Aortic smooth muscle cell (primary cell): ENCODE measurements at places on chromosomes 1 and 21. TPM values are rescaled to one million over a fixed set of nuclear protein-coding genes. Genes with fewer than 3 reads are reported as not detected.

Gene RAB25
- not detected in 2 replicates for total RNA-seq

Gene ACTL8
- not detected in 2 replicates for total RNA-seq

Gene FAM151A
- total RNA-seq = not detected in 2 replicates

Gene FRRS1
- 37.1 and 39.4 TPM in 2 replicates for total RNA-seq

Gene ANKRD34A
- 0.40 and 0.62 TPM in 2 replicates for total RNA-seq

Gene ASPM
- 24.3 and 32.5 TPM in 2 replicates for total RNA-seq

Gene ANGPTL7
- total RNA-seq = not detected in 2 replicates

Gene GOLT1A
- not detected in 2 replicates for total RNA-seq

Gene CR2
- total RNA-seq = not detected in 2 replicates

Gene MAP10
- total RNA-seq = 0.66 and 0.93 TPM in 2 replicates
